ENCODE measurements at places on chromosomes 5 and 9. TPM values are rescaled to one million over a fixed set of nuclear protein-coding genes. Genes with fewer than 3 reads are reported as not detected.

The STOML2 gene
- 211 TPM for total RNA-seq

- H3K4me1 ChIP-seq, result no peaks in the 10 kb centered on the region
- H3K36me3 ChIP-seq, result no peaks in the 10 kb centered on the region
- no peak overlapping the region for H3K4me3 ChIP-seq
- H3K27me3 ChIP-seq, result no peaks in the 10 kb centered on the region
- DNase-seq, result no peak
Measured at GRCh38 chr5:167415779-167416746, 875.4 kb upstream of the WWC1 start.

DNA sequence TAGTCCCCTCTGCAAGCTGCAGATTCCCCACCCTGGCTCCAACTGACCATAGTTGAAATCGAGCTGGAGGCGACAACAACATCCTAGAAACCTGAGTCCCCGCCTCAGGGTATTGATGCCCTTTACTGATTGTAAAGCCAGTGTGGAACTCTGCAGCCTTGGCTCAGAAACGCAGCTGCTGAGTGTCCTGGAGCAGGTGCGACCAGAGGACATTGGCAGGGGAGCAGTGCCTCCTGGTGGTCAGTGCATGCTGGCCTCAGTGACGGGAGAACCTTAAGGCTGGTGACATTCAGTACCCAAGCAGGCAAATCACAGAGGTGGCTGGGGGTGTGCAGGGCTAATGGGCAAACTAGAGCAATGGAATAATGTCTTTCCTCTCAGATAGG is 20.4 kb upstream of the ZNF354B start:
- H3K27me3 ChIP-seq, result no peaks in the 10 kb centered on the region
- no peaks in the 10 kb centered on the region for H3K4me1 ChIP-seq
- DNase-seq, result peak; percentile 76
- no peaks in the 10 kb centered on the region for H3K36me3 ChIP-seq
- no peak overlapping the region for H3K27ac ChIP-seq
- H3K4me3 ChIP-seq, result no peak overlapping the region

DNA sequence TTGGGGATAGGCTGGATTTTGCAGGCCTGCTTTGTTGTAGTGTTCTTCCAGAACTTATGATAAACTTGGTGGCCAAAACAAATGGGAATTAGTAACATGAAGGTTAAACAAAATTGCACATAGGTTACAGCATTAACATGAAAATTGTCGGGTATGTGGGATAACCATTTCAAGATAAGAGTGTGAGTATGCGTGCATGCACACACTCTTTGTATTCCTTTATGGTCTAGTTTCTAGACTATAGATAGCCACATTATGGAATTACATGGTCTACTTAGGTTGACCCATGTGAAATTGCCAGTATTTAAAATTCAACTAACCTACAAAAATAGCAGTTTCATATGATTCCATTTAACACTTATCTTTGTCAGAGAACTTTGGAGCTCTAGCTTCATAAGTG is 1.4 kb downstream of the HMGCR start:
- peaks cover 39% of the 10 kb centered on the region for H3K4me1 ChIP-seq
- no peak for DNase-seq
- no peak overlapping the region for H3K4me3 ChIP-seq
- H3K27me3 ChIP-seq, result no peaks in the 10 kb centered on the region

The LCN6 gene
- total RNA-seq, result not detected

The IFNA21 gene
- total RNA-seq, result not detected

GRCh38 chr5:150422075-150422474 is 9.4 kb upstream of the CD74 start:
- DNase-seq, result no peak
- no peak overlapping the region for H3K27ac ChIP-seq
- H3K36me3 ChIP-seq, result no peaks in the 10 kb centered on the region
- H3K4me1 ChIP-seq, result peaks cover 6% of the 10 kb centered on the region
- no peaks in the 10 kb centered on the region for H3K27me3 ChIP-seq

The PRUNE2 gene
- 0.72 TPM for total RNA-seq

The SYNPO gene
- 0.18 TPM for total RNA-seq

- no peak for DNase-seq
- no peaks in the 10 kb centered on the region for H3K4me1 ChIP-seq
- H3K4me3 ChIP-seq, result no peak overlapping the region
- no peaks in the 10 kb centered on the region for H3K36me3 ChIP-seq
Measured at GRCh38 chr9:90029996-90030395, 425.2 kb downstream of the GADD45G start.

The IL33 gene
- not detected for total RNA-seq

DNA sequence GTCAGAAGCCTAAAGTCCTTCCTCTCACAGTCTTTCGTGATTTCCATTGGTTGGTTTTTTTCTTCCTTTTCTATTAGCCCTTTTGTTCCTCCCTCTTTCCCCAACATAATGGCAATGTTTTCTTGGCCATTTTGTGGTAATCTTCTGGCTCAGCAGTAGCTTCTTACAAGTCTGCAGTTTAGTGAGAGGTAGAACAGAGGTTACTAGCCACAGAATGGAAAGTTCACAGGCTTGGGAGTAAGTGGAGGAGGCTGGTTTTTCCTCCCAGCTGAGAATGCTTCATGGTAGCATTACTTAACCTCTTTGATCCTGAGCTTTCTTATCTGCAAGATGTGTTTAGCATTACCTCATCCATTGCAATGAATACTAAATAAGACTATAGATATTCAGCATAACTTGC is 346.9 kb downstream of the NFIB start:
- no peak for DNase-seq
- H3K36me3 ChIP-seq, result no peaks in the 10 kb centered on the region
- H3K27ac ChIP-seq, result no peak overlapping the region
- no peaks in the 10 kb centered on the region for H3K4me1 ChIP-seq
- no peak overlapping the region for H3K4me3 ChIP-seq
- no peaks in the 10 kb centered on the region for H3K27me3 ChIP-seq

- no peak overlapping the region for H3K4me3 ChIP-seq
- DNase-seq, result no peak
- H3K27me3 ChIP-seq, result peaks cover 11% of the 10 kb centered on the region
- no peaks in the 10 kb centered on the region for H3K4me1 ChIP-seq
Measured at GRCh38 chr5:36777105-36777757, 99.3 kb upstream of the NIPBL start.

GRCh38 chr9:34559624-34560455 is 29.7 kb downstream of the CNTFR start:
- H3K27ac ChIP-seq, result no peak overlapping the region
- no peak overlapping the region for H3K4me3 ChIP-seq
- DNase-seq, result no peak

GRCh38 chr5:142697356-142698255 is 11.7 kb upstream of the FGF1 start:
- DNase-seq, result no peak
- H3K4me3 ChIP-seq, result no peak overlapping the region
- no peaks in the 10 kb centered on the region for H3K36me3 ChIP-seq
- H3K27ac ChIP-seq, result no peak overlapping the region
- H3K4me1 ChIP-seq, result peaks cover 2% of the 10 kb centered on the region

The RALGPS1 gene
- total RNA-seq, result 1.9 TPM

The FBLL1 gene
- 0.20 TPM for total RNA-seq

The TOMM5 gene
- 156 TPM for total RNA-seq

- no peak overlapping the region for H3K4me3 ChIP-seq
- H3K27me3 ChIP-seq, result no peaks in the 10 kb centered on the region
- peaks cover 42% of the 10 kb centered on the region for H3K36me3 ChIP-seq
Measured at GRCh38 chr5:116090302-116090701, 5.5 kb downstream of the COMMD10 start.

The CER1 gene
- total RNA-seq, result not detected

The TRAF1 gene
- total RNA-seq, result 150 TPM

The MSX2 gene
- not detected for total RNA-seq

The SPATA31E1 gene
- not detected for total RNA-seq

DNA sequence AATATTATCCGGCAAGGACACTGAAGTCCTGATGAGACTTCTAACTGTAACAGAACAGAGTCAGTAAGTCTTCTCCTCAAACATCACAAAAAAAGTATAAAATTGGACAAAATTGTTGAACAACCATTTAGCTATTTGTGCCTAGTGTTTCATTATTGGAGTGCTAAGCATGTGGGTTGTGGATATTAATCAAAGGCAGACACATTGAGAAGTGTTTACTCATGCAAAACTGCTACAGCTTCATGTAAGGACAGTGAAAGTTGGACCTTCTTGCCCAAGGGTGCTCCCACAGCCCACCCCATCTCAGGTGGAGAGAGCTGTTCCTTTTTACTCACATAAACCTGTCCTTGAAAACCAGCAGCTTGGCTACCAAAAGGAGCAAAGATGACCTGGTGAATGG is 355.1 kb upstream of the DAB2 start:
- no peak overlapping the region for H3K4me3 ChIP-seq
- H3K36me3 ChIP-seq, result no peaks in the 10 kb centered on the region
- H3K4me1 ChIP-seq, result no peaks in the 10 kb centered on the region
- H3K27me3 ChIP-seq, result peaks cover 8% of the 10 kb centered on the region

GRCh38 chr9:124212381-124213050 is 45.2 kb upstream of the NEK6 start:
- no peaks in the 10 kb centered on the region for H3K36me3 ChIP-seq
- DNase-seq, result no peak
- H3K4me3 ChIP-seq, result no peak overlapping the region

DNA sequence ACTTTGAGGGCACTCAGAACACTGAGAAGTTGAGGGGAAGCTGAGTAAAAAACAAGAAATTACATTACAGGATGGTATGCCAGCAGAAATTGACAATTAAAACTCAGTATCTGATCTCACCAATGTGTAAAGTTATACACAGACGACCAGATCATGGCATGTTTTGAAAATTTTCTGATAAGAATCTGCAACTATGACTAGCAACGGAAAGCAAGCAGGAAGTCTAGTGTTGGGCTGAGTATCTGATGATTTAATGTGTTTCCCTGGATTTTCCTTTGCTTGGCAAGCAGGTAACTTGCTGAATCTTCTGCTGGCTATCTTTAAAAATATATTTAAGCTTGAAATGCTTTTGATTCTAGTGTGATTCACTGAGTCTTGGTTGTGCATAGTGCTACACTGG is 5.2 kb upstream of the GCNT4 start:
- H3K4me3 ChIP-seq, result no peak overlapping the region
- DNase-seq, result no peak
- H3K4me1 ChIP-seq, result peaks cover 79% of the 10 kb centered on the region
- no peaks in the 10 kb centered on the region for H3K27me3 ChIP-seq
- peak overlapping the region; percentile 94 for H3K27ac ChIP-seq

The RANBP17 gene
- not detected for total RNA-seq

- H3K4me3 ChIP-seq, result peak overlapping the region; percentile 37
- no peaks in the 10 kb centered on the region for H3K27me3 ChIP-seq
- H3K4me1 ChIP-seq, result peaks cover 42% of the 10 kb centered on the region
- H3K36me3 ChIP-seq, result no peaks in the 10 kb centered on the region
- no peak for DNase-seq
Measured at GRCh38 chr5:96538808-96539250, 105.8 kb upstream of the PCSK1 start.

DNA sequence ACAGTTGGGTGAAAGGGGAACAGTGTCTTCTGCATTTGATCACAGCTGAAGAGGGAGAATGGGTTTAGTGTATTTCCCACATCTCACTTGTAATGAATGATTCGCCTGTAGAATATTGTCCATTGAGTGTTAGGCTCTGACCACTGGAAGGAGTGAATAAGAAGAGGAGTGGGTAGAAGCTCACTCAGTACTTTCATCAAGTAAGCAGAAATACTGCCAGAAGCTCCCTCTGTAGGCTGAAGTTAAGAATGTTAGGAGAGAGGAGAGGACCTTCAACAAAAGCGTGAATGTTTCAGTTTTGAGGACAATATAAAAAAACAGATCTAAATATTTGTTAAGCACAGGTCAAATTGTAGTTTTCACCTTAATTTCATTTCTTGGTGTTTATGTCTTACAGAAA is 27.5 kb downstream of the FSD1L start:
- DNase-seq, result no peak
- no peak overlapping the region for H3K27ac ChIP-seq
- peaks cover 2% of the 10 kb centered on the region for H3K27me3 ChIP-seq
- no peaks in the 10 kb centered on the region for H3K4me1 ChIP-seq

The FGF18 gene
- not detected for total RNA-seq

- no peaks in the 10 kb centered on the region for H3K27me3 ChIP-seq
- no peak overlapping the region for H3K4me3 ChIP-seq
- DNase-seq, result no peak
- peaks cover 8% of the 10 kb centered on the region for H3K4me1 ChIP-seq
Measured at GRCh38 chr5:75677607-75678006, 39.6 kb downstream of the POC5 start.

GRCh38 chr5:132664696-132665209 is 6.8 kb downstream of the IL13 start:
- no peaks in the 10 kb centered on the region for H3K36me3 ChIP-seq
- H3K4me1 ChIP-seq, result peaks cover 49% of the 10 kb centered on the region
- DNase-seq, result no peak
- H3K4me3 ChIP-seq, result no peak overlapping the region

GRCh38 chr9:125066839-125067619 is 76.3 kb downstream of the SCAI start:
- no peaks in the 10 kb centered on the region for H3K4me1 ChIP-seq
- no peaks in the 10 kb centered on the region for H3K36me3 ChIP-seq
- no peak overlapping the region for H3K4me3 ChIP-seq

The SLC22A4 gene
- total RNA-seq, result 0.74 TPM

DNA sequence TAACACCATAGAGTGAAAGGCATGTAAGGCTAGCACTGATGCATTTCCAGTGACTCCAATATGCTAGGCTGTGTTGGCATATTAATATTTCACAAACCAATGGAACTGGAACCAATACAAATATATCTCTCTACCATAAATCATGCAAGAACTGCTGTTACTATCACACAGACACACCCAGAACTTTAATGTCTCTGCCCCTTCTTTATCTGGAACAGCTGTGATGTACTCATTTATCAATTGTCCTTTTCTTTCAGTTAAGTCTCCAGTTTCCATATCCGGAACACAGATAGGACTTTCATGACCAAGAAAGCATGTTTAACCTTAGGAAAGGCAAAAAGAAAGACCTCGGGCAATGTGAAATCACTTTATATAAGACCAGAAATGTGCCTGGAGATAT is 70.3 kb downstream of the SPTLC1 start:
- DNase-seq, result no peak
- H3K4me3 ChIP-seq, result no peak overlapping the region
- no peaks in the 10 kb centered on the region for H3K27me3 ChIP-seq

DNA sequence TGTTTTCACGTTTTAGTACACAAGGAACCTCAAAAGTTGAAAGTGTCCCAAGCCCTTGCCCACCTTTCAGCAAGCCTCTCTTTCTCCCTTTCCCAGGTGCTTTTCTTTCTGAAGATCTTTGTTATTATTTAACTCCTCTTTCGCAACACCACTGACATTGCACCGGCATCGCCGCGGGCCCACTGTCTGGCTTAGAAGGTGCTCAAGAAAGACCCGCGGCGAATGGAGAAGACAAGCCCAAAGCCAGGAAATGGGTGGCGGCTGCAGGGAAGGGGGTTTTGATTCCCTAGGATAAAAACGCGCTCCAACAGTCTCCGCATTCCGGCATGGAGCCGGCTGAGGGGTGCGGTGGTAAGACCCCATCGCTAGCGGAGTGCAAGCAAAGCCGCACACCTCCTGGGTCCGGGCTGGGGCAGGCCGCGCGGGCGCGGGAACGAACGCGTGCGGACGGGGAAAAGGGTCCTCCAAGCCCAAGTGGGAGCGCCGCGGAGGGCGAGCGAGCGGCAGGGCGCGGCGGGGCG is 404 bp upstream of the AFAP1L1 start:
- H3K27me3 ChIP-seq, result peaks cover 24% of the 10 kb centered on the region
- DNase-seq, result no peak
- no peak overlapping the region for H3K27ac ChIP-seq
- peaks cover 6% of the 10 kb centered on the region for H3K4me1 ChIP-seq

- H3K36me3 ChIP-seq, result peaks cover 8% of the 10 kb centered on the region
- no peak for DNase-seq
- no peak overlapping the region for H3K27ac ChIP-seq
- H3K4me3 ChIP-seq, result no peak overlapping the region
- H3K27me3 ChIP-seq, result no peaks in the 10 kb centered on the region
- H3K4me1 ChIP-seq, result no peaks in the 10 kb centered on the region
Measured at GRCh38 chr9:125538092-125538473, 168.9 kb downstream of the MAPKAP1 start.

All from activated CD8-positive, alpha-beta T cell treated with anti-CD3 and anti-CD28 coated beads for 36 hours (primary cell).